ENCODE measurements at places on chromosomes 12 and 14. TPM values are rescaled to one million over a fixed set of nuclear protein-coding genes. Genes with fewer than 3 reads are reported as not detected.

- DNase-seq: no peak
Observed at GRCh38 chr12:100671396-100672074, 98.1 kb downstream of the GAS2L3 start.

DNA sequence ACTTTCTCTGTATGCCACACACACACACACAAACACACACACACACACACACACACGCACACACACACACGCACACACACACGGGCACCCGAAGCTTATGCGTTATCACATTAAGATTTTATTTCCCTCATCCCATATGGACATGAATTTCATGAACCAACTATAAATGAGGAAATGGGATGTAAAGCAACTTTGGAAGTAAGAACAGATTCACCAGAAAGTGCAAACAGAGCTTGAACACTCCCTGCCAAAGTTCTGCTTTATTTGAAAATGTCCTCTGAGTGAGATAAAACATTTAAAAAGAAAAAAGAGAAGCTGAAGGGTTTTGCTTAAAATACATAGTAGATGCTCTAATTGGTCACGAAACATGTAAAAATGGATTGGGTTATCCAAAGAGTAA lies 90.4 kb upstream of the OTX2 start:
- DNase-seq: no peak

The SYNE3 gene
- 59.6 TPM for total RNA-seq

- no peak for DNase-seq
Observed at GRCh38 chr12:123351349-123351748, 13.3 kb downstream of the SBNO1 start.

- no peak for DNase-seq
Observed at GRCh38 chr14:43012817-43013216, 1406.1 kb downstream of the LRFN5 start.

DNA sequence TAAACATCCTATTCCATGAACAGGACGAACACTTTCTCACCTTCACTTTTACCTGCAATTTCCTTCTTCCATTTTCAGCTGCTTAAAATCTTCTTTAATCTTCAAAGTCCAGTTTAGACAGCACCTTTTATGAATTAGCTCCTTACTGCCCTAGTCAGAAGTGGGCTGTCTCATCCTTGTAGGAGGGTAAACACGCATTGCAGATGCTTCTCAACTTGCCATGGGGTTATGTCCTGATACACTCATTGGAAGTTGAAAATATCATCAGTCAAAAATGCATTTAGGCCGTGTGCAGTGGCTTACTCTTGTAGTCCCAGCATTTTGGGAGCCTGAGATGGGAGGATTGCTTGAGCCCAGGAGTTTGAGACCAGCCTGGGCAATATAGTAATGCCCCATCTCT lies 35.2 kb downstream of the HMGA2 start:
- DNase-seq: no peak

- no peak for DNase-seq
Observed at GRCh38 chr12:32270818-32271710, 128.3 kb upstream of the FGD4 start.

DNA sequence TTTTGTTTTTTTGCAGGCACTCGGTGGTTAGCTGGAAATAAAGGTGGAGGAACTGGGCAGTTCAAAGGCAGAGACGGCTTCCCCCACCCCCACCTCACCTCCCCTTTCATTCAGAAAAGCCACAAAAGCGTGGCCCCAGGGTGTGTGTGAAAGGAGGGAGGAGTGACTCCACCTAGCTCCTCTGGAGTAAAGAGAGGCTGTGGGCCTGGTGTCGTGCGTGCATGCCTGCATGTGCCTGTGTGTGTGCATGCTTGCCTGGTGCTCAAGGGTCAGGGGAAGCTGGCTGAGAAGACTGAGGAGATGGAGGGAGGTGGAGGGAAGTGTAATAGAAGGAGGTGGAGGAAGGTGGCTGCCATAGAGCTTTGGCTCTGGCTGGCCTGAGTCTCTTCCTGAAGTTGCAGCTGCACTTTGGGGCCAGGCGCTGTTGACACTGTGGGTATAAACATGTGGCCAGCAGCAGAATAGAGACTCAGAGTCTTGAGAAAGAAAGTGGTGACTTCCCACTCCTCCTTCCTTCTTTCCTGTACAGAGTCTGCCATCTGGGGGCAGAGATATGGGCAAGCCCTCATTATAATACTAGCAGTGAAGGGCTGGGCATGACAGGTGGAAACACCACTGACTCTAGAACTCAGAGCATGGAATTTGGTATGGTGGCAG lies 36.9 kb upstream of the SINHCAF start:
- no peak for DNase-seq

GRCh38 chr12:107605293-107605692 lies 80.3 kb upstream of the PWP1 start:
- DNase-seq: no peak

DNA sequence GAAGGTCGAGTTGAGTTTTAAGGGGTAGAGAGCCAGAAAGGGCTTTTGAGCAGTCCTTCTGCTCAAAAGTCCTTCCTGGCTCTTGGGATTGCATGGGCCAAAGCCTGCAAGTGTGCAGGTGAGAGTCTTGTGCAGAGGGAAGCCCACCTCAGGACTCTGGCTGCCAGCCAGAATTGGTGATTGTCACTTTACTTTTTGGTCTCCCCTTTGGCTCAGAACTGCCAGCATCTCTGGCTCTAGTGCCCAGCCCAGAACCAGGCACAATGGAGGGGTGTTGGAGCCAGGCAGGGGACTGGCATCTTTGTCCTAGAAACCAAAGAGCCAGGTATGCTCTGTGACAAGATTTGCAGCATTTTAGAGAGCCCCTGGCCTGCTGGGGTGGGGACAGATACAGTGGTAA lies 23.5 kb downstream of the FAM222A start:
- no peak for DNase-seq

The STYK1 gene
- total RNA-seq: not detected

The CLEC1B gene
- total RNA-seq: 21.1 TPM

The TRPV4 gene
- total RNA-seq: not detected

- no peak for DNase-seq
Observed at GRCh38 chr12:125676366-125676765, 611.1 kb downstream of the AACS start.

The ATP6V1D gene
- 47.4 TPM for total RNA-seq

- DNase-seq: no peak
Observed at GRCh38 chr12:62802984-62803383, 132.0 kb downstream of the PPM1H start.

- DNase-seq: no peak
Observed at GRCh38 chr12:72647139-72647538, 375.0 kb downstream of the TRHDE start.

DNA sequence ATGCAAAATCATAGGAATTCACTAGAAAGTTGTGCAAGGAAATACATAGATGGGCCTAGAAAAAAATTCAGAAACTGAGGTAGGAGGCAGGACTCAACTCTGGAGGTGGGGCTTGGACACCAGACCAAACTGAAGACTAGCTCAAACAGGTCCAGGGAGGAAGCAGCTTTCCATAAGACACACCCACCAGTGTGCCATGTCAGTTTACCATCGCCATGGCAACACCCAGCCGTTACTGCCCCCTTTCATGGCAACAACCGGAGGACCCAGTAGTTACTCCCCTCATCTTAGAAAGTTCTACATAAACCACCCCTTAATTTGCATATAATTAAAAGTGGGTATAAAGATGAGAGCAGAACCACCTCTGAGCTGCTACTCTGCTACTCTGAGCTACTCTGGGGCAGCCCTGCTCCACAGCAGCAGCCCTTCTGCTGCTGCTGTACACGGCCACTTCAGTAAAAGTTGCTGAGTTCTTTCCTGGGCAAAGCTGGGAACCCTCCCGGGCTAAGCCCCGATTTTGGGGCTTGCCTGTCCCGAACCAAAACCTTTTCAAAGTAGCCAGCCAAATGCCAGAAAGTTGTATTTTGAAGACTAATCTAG lies 30.8 kb upstream of the NINJ2 start:
- DNase-seq: no peak

The VWF gene
- total RNA-seq: 4.1 TPM

The FOXG1 gene
- not detected for total RNA-seq

DNA sequence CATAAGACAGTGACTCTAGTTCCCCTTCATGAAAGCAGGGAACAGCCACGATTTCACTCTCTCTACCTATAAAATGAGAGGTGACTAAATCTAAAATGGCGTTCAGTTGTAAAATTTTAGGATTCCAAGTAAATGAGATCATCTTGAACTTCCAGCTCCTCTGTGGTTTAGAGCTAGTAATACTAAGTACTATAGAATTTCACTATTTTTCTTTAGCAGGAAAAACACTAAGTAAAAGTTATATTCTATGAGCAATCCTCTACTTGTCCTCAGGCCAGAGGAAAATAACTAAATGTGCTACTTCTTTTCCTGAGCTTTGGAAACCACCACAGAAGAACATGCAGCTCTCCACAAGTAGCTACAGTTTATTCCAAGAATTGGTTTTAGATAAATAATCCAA lies 55.6 kb downstream of the NIN start:
- no peak for DNase-seq

DNA sequence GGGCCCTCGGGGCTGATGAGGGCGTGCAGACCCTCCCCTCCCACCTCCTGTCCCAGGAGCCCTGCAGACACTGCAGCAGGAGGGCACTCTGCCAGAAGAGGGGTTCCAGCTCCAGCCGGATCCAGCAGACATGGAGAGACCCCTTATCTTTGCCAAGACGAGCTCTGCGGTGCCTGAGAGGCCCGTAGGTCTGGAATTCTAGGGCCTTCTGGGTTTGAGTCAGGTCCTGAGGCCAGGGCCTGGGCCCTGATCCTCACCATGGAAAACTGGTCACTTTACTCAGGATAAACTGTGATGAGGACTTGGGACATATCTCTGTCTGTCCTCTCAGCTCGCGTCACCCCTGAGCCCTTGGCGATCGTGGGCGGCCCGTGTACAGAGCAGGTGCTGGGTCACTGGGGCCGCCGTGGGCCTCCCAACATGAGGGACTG lies 13.8 kb downstream of the MEG3 start:
- no peak for DNase-seq

DNA sequence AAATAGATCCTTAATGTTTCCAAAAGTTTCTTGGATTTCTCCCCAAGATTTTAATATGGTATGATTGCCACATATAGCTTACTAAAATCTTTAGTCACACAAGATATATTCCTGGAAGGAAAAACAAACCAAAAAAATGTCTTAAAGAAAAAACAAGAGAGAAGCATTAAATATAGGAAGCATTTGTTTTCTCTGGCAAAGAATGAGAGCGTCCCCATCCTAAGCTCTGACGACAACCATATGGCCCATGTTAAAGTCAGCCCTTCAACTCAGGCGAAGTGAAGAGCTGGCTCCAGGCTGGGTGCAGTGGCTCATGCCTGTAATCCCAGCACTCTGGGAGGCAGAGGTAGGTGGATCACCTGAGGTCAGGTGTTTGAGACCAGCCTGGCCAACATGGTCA lies 35.6 kb downstream of the GCH1 start:
- no peak for DNase-seq

- DNase-seq: no peak
Observed at GRCh38 chr12:19052689-19053088, 76.8 kb upstream of the PLEKHA5 start.

GRCh38 chr14:34781242-34781641 lies 66.8 kb upstream of the CFL2 start:
- no peak for DNase-seq

The KRT77 gene
- not detected for total RNA-seq

The KRT86 gene
- 0.21 TPM for total RNA-seq

DNA sequence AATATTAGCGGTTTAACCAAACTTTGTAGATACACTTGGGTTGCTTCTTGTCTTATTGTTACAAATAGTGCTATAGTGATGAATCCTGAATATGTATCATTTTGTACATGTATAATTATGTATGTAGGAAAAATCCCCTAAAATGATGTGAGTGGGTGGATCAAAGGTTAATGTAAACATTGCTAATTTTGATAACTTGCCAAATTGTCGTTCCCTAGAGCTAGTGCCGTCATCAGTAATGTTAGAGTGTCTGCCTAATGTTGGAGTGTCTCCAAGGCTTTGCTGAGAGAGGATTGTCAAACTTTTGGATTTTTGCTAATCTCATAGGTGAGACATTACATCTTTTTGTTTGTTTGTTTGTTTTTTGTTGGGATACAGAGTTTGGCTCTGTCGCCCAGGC lies 44.4 kb downstream of the AEBP2 start:
- no peak for DNase-seq

The CLEC4D gene
- total RNA-seq: not detected

The PROX2 gene
- total RNA-seq: not detected

The CLEC2A gene
- not detected for total RNA-seq

DNA sequence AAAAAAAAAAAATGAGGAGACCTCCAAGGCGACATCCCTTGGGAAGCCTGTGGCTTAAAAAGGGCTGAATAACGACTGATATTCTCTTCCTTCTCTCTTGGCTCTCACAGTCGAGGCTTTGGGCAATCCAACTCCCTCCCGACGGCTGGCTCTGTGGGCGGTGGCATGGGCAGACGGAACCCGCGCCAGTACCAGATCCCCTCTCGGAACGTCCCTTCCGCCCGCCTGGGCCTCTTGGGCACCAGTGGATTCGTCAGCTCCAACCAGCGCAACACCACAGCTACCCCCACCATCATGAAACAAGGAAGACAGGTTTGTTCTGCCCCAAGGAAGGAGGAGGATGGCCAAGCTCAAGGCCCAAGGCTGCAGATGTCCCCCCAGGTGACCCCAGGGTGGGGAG lies 127.8 kb downstream of the GCH1 start:
- no peak for DNase-seq

DNA sequence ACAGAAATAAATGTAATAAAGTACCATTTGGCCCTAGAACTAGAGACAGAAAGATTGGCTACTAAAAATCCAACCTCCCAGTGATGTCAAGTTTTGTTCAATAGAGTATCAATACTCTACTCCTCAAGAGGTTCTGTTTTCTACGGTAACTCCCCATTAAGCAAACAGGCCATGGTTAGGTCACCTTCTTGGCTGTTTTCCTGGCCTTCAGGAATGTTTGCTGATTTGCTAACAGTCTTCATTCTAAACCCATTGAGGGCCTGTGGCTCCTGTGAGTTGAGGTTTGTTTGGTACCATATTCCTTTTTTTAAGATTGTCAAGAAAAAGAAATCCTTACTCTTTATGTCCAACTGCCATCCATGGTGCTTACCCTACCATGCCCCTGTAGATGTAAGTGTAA lies 1022.0 kb upstream of the TMEM132C start:
- DNase-seq: no peak

- DNase-seq: no peak
Observed at GRCh38 chr14:85873006-85873405, 343.1 kb downstream of the FLRT2 start.

DNA sequence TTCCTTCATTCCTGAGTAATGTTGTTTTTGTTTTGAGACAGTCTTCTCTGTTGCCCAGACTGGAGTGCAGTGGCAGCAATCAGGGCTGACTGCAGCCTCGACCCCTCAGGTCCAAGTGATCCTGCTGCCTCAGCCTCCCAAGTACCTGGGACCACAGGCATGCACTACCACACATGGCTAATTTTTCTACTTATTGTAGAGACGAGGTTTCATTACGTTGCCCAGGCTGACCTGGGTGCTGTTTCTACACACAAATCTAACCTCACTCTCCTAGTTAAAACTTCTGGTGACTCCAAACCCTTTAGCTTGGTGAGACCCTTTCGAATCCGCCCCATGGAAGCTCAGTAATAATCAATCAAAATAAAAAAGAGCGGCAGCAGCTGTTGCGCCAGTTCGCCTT lies 1.3 kb downstream of the TMEM116 start:
- DNase-seq: no peak

- no peak for DNase-seq
Observed at GRCh38 chr14:45867046-45867894, 614.3 kb upstream of the MIS18BP1 start.
